ENCODE measurements at places on chromosomes 6 and 20.

- no peak for DNase-seq
Measured at GRCh38 chr20:38151455-38151854, 13.6 kb downstream of the TGM2 start.

DNA sequence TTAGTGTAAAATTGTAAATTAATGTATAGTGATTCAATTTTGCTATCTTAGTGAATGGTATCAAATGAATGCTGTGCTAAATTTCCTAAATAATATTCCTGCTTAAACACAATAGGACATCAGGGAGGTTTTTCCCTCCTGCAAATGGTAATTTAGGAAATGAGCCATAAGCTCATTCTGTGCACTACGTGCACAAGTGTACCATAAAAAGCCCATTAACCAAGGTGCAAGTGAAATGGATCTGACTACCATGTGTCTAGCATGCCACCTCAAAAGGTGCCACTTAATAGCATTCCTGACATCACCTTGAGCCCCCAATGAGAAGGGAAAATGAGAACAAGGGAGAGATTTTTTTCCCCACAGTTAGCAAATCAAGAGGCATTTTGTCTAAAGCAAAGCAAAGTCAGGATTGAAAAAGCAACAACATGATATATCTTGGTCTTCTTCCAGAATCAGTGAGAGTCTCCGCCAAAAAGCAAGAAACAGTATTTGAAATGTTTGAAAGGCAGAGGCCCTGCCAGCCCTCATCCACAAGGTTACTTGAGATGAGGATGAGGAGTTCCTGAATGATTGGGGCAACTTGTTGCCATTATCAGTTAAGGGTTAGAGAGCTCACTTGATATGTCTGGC is 334.2 kb upstream of the RSPO3 start:
- DNase-seq: no peak

DNA sequence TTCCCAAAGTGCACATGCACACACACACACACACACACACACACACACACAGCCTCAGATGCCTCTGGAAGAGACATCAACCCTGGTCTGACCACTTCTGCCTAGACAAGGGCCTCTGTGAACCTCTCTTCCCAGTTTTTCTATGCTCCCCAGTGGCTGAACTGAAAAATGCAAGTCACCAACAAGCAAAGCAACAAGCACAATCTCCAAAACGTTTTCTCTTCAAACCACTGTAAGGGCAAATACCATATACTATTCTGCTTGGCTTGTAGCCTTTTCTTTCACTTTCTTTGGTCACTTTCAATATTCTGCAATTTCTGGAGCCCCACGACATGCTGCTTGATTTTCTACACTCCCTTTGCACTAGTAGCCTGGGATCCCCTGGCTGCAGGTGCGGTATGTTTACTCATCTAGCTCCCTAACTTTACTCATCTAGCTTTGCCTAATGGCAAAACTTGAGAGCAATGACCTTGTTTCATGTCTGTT is 121.4 kb upstream of the DST start:
- no peak for DNase-seq

GRCh38 chr6:16700202-16700915 is 60.9 kb downstream of the ATXN1 start:
- no peak for DNase-seq

DNA sequence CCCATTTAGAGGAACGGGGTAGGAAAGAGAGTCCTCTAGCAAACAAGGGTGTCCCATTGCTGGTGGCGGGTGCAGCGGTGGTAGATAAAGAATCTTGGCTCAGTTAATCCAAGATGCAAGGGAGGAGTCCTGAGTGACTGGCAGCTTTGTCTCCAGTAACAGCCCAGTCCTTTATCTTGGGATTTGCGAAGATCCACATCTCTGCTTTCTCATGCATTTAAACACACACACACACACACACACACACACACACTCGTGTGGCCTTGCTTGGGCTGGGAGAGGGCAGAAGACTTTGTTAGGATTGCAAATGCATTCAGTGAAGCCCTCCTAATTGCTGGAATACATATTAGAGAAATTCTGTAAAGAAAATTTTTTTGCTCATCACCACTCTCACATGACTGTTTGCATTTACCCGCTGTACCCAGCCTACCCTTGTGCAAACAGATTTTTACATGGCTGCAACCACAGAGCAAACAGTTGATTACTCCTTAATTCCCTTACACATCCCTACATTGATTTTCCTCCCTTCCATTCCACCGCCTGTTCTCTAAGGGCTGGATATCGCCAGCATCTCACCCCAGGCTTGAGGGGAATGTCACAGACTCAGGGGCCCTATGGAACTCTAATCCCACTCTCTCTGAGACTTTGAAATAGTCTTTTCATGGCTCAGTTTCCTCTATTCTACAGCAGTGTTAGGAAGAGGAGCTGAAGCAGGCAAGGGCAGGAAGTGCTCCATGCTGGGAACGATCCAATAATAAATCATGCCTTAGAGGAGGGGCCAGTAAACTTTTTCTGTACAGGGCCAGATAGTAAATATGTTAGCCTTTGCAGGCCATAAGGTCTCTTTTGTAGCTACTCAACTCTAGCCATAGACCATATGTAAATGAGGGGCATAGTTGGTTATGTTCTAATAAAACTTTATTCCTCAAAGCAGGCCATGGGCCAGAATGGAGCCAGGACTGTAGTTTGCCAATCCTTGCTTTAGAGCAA is 3.5 kb downstream of the C6orf132 start:
- no peak for DNase-seq

GRCh38 chr20:37265152-37265551 is 3.5 kb upstream of the GHRH start:
- DNase-seq: no peak

GRCh38 chr20:7744411-7744810 is 195.8 kb downstream of the HAO1 start:
- no peak for DNase-seq

DNA sequence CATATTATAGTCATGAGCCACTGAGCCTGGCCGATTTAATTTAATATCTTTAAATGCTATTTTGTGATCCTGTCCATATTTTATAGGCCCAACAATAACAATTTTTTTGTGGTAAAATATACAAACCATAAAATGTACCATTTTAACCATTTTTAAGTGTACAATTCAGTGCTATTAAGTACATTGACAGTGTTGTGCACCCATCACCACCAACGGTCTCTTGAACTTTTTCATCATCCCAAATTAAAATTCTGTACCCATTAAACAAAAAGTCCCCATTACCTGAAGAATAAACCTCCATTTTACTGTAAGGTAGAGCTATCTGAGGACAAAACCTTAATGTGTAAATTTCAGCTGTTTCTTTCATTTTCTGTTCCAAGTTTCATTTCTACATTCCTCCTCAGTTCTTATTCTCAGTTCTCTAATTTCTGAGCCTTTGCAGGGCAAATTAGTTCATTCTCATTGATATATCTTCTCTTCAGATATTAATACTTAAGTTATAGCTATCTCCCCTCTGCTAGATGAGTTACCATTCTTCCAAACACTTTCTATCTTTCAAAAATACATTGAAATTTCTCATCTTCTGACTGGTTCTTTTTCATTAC is 10.3 kb downstream of the MTO1 start:
- DNase-seq: no peak

DNA sequence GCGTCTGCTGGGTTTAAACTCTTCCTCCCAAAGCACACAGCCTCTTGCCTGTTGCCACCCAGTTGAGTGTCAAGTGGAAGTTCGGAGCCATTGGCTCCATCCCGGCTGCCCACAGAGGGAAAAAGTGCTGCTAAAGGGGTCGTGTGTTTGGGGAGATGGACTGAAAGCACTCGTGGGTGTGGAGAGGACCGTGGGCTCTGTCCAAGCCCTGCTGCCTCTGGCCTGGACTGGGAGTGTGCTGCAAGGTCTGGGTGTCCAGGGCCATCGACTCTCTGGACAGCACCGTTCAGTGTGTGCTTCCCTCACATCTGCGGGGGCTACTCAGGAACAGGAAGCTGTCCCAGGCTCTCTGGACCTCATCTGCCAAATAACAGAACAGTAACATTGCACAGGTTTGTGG is 269.3 kb downstream of the DLL1 start:
- no peak for DNase-seq

DNA sequence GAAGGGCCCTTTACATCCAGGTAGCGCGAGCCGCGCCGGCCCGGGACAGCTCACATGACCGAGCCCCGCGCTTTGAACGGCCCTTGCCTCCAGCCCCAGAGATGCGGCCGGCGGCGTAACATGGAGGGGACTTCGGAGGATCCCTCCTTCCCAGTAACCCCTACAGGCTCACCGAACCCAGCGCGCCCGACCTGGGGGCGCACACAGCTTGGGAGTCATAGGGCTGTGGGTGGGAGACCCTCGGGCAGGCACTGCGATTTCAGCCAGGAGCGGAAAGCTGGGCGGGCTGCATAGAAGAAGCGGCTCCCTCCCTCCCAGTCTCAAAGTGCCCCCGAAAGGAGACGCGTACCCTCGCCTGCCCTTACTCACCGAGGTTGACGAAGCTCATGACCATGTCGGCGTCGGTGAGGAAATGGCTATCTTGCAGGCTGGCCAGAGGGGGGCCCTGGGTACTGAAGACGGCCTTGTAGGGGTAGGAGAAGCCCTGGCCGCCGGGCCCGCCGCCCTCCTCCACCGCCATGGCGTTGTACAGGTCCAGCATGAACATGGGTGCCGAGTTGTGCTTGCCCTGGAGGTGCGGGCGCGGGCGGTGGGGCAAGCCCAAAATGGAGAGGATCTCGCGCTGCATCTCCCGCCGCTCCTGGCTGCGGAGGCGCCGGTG is 975 bp downstream of the BMP7 start:
- no peak for DNase-seq

GRCh38 chr6:88349511-88349910 is 183.4 kb upstream of the CNR1 start:
- no peak for DNase-seq

DNA sequence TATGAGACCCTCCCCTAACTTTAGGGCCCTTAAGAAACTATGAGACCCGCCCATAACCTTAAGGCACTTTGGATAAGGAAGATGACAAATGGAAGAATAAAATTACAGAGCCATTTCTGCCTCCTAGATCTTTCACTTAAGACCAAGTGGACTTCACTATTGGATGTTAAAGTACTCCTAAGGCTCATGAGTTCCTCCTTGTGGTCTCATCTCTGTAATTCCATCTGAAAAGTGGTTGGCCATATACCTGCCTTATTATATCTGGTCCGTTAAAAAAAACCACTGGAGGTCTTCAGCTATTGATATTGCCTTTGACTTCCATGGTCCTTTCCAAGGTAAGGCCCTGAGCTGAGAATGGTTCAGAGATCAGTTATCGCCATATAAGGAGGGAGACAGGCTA is 310.3 kb downstream of the EYA4 start:
- DNase-seq: no peak

- DNase-seq: no peak
Measured at GRCh38 chr6:120908767-120909166, 425.5 kb downstream of the TBC1D32 start.

DNA sequence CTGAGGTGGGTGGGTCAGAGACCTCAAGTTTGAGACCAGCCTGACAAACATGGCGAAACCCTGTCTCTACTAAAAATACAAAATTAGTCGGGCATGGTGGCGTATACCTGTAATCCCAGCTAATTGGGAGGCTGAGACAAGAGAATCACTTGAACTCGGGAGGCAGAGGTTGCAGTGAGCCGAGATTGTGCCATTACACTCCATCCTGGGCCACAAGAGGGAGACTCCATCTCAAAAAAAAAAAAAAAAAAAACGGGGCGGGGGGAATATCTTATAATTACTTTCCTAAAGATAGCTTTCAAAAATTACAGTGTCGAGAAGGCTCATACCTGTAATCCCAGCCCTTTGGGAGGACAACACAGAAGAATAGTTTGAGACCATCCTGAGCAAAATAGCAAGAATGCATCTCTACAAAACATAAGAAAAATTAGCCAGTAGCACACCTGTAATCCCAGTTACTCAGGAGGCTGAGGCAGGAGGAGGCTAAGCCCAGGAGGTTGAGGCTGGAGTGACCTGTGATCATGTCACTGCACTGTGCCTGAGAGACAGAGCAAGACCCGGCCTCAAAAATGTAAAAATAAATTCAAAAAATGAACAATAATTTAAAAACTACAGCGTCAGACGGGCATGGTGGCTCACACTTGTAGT is 25.8 kb downstream of the CBFA2T2 start:
- no peak for DNase-seq

- DNase-seq: no peak
Measured at GRCh38 chr6:7148100-7148822, 40.5 kb downstream of the RREB1 start.

- no peak for DNase-seq
Measured at GRCh38 chr20:45055056-45055455, 45.9 kb downstream of the KCNS1 start.

- no peak for DNase-seq
Measured at GRCh38 chr6:165695722-165696515, 32.9 kb upstream of the PDE10A start.

Data from NCI-H2081 treated with DMSO at 0.1 percent for 48 hours (cell line).